GM04503 (cell line): ENCODE measurements at places on chromosomes 2 and 18.
A peak's percentile ranks its signal among the peaks of the same experiment; 100 is the strongest.

DNA sequence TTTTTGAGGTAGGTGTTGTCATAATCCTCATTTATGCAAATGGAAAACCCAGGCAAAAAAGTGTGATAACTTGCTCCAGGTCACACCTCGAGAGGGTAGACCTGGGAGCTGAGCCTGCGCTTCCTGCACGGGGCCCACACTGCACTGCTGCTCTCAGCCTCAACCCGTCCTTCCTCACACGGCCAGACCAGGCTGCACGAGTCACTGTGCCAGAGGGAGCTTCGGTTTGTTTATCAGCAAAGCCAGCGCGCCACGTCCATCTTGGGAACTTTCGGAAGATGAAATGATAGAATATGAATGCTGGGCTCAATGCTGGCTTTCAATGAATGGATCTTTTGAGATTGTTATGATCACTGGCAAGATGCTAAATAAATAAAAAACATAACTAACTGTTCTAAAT is 14.4 kb downstream of the COPS9 start:
- no peak for DNase-seq

GRCh38 chr18:44802508-44802907 is 121.8 kb downstream of the SETBP1 start:
- DNase-seq = no peak

DNA sequence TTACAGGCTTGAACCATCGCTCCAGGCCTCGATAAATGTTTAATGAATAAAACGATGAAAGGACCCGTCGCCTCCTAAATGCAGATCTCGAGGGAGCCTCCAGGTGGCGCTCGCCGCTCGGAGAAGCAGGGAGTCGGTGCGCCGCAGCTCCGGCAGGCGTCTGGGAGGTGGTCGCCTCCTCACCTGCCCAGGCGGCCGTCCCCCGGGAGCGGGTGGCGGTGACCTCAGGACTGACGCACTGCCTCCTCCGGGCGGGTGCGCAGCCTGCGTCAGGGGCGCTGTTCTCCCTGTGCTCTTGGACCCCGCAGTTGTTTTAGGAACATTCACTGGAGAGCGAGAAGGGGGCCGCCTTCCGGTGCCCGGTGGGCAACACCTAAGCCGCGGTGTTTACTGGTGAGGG is 38.6 kb upstream of the POLE4 start:
- no peak for DNase-seq

GRCh38 chr2:106130251-106130998 is 63.7 kb downstream of the UXS1 start:
- no peak for DNase-seq

GRCh38 chr2:177767768-177768167 is 304.8 kb downstream of the PDE11A start:
- DNase-seq = no peak

DNA sequence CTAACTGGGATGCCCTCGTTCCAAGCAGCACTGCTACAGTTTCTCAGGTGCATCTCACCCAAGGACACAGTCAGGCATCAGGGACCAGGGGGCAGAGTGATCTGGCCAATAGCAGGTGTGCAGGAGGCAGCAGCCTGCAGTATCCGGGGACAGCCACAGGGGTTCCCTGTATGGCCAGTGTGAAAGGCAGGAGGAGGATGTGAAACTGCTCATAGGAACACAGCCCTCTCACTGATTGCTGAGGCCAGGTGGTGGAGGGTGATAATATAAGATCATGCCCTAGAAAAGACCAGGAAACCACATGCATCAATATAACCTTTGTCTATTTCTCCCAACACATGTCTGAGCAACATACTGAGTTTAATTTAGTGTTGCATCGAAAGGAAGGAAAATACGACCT is 112.7 kb upstream of the TACR1 start:
- DNase-seq = no peak

DNA sequence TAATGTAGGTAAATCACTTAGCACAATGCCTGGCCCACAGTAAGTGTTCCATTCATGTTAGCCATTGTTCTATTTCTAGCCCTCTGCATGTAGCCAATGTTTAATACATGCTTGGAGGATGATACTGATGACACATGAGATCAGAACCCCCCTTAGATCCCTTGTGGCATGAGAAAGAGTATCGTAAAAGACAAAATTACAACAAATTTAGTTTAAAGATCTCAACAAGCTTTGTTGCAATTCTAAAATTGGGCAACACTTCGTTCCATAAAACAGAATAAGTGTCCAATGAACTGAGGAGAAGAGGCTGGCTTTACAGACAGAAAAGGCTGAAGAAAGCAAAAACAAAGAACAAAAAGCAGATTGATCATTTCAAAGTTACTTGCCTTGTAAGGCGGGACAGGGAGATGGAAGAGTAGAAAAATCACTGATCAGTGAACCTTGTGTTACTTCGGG is 148.7 kb upstream of the SLC1A4 start:
- peak; percentile 71 for DNase-seq

GRCh38 chr18:21452276-21452780 is 148.2 kb downstream of the ESCO1 start:
- no peak for DNase-seq

DNA sequence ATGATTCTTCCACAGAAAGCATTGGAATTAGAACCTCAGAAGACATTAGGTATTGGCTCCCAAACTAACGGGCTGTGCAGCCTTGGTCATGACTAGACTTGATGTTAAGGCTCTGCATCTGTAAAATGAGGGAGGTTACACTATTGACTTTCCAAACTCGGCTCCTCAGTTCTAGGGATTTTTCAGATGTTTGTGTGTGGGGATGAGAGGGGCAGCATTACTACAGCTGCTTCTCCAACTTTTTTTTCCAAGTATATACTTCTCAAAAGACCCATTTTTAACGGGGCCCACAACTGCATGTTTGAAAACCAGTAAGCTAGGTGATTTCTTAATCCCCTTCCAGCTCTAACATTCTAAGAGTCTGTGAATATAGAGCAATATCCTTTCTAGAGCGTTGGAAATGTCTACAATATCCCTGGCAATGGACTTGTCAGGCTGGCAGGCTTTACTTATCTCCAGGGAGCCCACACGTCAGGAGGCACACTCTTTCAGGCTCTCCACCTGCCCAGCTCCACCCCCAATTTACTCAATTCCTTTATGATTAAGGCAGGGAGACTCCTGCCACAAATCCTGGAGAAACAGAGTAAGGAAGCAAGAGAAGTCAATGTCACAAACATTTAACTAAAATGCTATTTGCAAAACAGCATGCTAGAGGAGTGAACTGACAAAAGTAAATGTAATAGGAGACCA is 844 bp upstream of the MPV17 start:
- DNase-seq = no peak

GRCh38 chr2:117058366-117058765 is 756.1 kb upstream of the DDX18 start:
- no peak for DNase-seq

GRCh38 chr2:220152281-220152935 is 525.0 kb downstream of the SLC4A3 start:
- no peak for DNase-seq

DNA sequence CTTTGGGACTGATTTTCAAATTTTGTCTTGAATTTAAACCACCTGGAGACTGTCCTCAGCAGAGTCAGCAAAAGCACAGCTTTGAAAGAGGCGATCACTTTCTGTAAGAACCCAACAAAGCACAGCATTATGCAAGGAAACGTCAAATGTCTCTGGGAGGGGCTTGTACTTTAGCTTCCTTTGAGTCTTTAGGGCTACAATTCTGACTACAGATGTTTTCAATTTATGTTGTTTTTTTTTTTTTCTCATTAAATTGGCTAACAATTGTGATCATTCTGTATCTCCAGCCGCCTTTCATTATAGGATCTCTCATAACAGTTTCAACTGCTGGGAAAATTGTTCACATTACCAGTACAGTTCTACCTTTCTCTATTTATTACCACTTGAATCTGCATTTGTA is 48.3 kb downstream of the COL3A1 start:
- peak; percentile 51 for DNase-seq

DNA sequence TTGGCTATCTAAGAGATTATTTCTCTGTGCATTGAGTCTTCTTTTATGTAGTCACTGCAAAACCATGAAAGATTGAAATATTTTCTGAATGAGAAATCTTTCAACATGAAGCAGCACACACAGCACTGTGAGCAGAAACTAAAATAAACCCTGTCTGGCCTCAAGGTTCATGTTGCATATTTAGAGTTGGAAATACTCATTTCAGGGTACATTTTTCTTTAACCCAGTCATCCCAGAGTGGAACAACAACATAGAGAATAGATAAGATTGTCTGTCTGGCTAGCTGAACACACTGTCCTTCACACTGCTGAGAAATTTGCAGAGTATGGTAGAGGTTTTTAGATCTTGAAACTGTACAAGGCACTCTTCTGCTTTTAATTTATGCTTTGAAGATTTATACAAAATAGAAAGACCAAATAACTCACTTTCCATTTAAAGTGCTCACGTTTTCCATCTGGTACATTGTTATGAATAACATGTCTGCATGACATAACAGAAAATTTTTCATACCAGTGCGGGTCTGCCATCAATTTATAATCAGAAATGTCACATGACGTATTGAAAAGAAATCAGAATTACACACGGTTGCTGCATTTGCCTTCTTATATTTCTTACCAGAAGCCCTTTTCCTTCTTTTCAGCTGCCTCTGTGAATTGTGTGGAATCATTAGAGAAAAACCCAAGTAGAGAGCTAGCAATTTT is 25.0 kb upstream of the FN1 start:
- peak; percentile 82 for DNase-seq

DNA sequence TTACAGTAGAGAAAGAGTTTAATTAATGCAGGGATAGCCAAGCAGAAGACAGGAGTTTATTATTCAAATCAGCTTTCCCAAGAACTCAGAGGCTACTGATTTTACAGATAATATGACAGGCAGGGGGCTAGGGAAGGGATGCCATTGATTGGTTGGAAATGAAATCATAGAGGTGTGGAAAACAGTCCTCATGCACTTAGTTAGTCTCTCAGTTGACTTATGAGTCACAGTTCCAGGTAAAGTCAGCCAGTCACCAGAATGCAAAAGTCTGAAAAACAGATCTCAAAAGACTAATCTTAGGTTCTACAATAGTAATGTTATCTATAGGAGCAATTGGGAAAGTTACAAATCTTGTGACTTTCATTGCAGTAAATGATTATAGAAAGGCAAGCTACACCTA is 676.4 kb upstream of the CHAC2 start:
- no peak for DNase-seq

- no peak for DNase-seq
These were observed 30.8 kb downstream of the NRP2 start for GRCh38 chr2:205713086-205713485.

DNA sequence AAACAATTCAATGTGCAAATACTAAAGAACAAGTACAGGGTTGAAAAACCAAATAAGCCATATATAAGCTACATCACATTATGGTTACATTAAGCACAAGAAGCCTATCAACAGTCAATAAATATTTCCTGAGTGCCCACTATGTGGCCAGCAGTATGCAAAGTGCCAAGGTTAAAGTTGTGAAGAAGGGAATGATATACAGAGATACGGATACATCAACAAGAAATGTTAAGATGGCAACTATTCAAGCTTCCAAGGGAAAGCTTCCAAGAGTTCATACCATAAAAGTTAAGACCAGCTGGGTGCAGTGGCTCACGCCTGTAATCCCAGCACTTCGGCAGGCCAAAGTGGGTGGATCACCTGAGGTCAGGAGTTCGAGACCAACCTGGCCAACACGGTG is 14.0 kb downstream of the DYM start:
- DNase-seq = no peak

GRCh38 chr2:186605041-186605440 is 15.2 kb downstream of the ITGAV start:
- DNase-seq = no peak

DNA sequence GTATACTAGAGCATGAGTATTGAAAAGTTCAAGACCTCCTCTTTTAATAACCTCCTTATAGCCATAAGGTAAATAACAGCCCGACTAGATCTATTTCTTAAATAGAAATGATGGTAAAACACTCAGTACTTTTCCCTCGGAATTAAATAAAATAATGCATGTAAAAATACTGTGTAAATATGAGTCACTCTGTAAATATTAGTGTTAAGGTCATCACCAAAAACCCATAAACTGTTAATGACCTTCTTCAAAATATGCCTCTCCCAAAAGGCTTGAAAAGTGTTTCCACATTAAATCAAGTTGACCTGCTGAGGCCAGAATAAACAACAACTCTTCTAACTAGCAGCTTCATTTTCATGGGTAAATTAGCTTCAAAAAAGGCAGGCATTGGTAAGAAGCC is 25.3 kb upstream of the BZW1 start:
- DNase-seq = no peak

DNA sequence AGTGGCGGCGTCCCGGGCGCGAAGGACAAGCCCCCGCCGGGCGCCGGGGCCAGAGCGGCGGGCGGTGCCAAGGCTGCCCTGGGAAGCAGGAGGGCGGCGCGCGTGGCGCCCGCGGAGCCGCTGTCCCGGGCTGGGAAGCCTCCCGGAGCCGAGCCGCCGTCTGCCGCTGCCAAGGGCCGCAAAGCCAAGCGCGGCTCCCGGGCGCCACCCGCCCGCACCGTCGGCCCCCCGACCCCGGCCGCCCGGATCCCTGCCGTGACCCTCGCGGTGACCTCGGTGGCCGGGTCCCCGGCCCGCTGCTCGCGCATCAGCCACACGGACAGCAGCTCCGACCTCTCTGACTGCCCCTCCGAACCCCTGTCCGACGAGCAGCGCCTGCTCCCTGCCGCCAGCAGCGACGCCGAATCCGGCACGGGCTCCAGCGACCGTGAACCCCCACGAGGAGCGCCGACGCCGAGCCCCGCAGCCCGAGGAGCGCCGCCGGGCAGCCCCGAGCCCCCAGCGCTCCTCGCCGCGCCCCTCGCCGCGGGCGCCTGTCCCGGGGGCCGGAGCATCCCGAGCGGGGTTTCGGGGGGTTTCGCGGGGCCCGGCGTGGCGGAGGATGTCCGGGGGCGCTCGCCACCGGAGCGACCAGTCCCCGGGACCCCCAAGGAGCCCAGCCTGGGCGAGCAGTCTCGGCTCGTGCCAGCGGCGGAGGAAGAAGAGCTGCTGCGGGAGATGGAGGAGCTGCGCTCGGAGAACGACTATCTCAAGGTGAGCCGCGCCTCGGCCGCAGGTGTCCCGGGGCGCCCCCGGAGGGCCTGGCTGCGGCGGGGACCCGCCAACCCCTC is 820 bp downstream of the MTCL1 start:
- DNase-seq = no peak

DNA sequence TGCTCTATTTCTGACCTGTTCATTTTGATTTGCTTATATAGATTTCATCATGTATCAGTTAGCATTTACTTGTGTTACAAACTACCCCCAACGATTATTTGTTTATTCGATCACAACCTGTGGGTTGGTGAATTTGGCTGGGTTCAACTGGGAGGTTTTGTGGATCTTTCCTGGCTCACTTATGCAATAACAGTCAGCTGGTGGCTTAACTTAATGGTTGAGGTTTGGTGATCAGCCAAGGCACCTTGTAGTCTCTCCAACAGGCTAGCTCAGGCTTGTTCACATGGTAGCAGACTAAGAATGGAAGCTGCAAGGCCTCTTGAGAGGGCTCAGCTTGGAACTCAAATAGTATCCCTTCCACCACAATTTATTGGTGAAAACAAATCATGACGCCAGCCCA is 5.4 kb upstream of the PUM2 start:
- DNase-seq = peak; percentile 83
